Activated CD4-positive, alpha-beta T cell treated with anti-CD3 and anti-CD28 coated beads, Interleukin-2, amount 50 U/mL, for 4 hours (primary cell): ENCODE measurements at places on chromosomes 5 and 9.

GRCh38 chr9:71755869-71756268 is 12.4 kb downstream of the CEMIP2 start:
- DNase-seq, result no peak

- no peak for DNase-seq
These were observed 21.3 kb downstream of the GPR151 start for GRCh38 chr5:146494656-146495055.

DNA sequence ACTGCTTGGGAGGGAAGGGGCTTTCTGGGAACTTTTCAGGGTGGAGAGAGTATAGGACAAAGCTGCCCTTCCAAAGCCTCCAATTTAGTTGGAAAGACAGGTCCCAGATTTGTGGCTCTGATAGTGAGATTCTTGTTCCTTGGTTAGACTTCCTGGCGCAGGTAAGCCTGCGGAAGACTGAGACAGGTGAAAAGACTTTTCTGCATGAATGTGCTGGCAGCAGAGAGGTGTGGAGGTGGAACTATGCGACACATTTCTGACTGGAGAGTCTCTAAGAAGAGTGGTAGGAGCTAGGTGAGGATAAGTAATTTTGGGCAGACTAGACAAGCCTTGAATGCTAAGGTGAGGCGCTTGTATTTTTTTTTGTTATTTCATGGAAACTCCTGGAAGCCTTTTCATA is 29.9 kb downstream of the NANS start:
- DNase-seq, result no peak

GRCh38 chr9:100150214-100150613 is 51.2 kb downstream of the INVS start:
- no peak for DNase-seq

DNA sequence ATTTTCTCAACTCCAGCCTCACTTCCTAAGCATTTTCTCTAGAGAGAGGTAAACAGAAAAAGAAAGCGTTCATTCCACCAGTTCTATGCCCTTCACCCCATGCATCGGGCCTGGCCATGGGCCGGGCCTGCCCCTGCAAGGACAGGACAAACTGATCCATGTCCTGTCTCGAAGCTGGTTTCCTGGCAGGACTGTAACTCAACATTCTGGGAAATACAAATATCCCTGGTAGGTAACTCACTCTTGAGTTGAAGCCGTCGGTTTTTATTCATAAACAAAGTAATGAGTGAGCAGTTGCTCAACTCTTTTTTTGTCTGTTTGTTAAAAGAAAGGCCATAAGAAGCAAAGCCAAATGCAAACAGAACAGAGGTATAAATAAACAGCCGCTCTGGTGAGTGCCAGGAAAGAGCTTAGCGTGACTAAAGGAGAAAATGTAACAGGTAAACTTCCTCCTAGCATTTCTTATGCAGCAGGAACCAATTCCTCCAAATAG is 64.4 kb upstream of the DNAH5 start:
- DNase-seq, result no peak

GRCh38 chr9:100724886-100725285 is 147.0 kb downstream of the CAVIN4 start:
- DNase-seq, result no peak

DNA sequence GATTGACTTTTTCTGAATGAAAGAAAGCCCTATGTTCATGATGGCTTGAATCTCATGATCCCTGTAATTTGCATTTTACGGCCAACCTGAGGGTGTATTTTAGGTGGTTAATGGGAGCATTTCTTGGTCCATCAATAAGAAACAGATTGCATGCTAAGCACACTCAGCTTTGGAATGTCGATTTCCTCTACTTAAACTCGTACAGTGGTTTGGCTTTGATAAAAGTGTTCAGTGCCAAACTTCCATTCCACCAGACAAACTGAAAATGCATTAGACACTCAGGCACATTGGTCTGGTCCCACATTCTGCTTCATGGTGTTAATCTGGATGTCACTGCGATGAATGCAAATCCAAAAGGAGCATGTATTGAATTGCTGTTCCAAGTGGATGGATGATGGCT is 77.0 kb downstream of the VCAN start:
- no peak for DNase-seq

DNA sequence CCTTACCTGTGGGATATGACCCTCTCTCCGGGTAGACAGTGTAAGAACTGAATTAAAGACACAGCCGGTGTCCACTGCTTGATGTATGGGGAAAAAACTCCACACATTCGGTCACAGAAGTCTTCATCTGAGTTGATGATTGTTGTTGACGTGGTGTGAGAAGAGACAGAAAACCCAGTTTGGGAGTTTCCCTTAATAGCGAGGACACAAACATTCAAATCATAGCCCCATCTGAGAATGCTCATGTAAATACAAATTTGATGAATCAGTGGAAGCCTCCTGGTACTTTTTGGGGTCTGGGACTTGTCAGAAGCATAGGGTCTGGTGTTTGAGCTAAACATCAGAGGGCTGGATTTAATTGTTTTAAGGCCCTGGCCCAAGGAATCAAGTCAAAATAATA is 11.0 kb downstream of the HAVCR1 start:
- DNase-seq, result no peak

DNA sequence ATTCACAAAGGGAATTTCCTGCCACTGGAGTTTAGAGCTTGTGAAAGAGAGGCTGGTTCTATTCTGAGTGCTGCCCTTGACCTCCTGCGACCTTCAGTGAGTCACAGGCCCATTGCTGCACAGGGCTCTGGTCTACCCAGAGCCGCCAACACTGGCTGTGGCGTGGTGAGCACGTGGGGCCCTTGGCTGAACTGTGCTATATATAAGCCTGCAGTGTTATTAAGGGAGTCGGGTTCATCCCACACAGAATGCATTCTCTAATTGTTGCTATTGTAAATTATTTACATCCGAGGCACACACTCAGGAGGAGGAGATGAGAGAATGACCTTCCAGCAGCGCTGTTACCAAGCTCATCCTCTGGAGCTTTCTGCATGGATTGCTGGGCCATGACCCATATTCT is 47.1 kb downstream of the BRINP1 start:
- DNase-seq, result no peak

DNA sequence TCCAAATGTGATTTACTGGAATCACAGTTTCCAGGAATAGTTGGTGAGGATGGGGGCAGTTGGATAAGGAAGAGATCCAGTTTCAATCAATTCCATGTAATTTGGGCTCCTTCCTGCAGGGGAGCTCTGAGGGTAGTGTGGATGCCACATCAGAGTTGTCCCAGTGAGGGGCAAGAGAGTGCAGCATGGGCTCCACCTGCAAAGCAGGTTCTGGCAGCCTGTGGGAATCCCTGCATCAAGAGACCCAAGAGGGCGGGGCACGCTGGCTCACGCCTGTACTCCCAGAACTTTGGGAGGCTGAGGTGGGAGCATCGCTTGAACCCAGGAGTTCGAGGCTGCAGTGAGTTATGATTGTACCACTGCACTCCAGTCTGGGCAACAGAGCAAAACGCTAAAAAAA is 188.5 kb downstream of the CACNA1B start:
- DNase-seq, result no peak

DNA sequence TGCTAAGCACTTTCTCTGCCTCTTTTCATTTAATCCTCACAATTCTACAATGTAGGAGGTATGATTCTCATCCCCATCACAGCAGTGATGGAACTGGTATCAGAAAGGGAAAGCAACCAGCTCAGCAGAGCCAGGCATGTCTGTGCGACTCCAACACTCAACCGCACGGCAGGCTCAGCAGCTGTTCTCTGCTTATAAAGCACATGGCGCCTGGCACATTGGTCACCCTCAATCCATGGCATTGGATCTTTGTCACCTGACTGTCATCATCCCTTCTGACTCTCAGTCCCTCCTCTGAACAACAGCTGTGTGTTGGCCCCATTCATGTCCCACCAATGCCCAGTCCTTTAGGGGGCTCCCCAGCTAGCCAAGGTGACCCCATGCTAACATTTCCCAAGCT is 45.1 kb upstream of the HAND1 start:
- DNase-seq, result no peak

GRCh38 chr5:104494083-104494482 is 931.5 kb upstream of the NUDT12 start:
- DNase-seq, result no peak

DNA sequence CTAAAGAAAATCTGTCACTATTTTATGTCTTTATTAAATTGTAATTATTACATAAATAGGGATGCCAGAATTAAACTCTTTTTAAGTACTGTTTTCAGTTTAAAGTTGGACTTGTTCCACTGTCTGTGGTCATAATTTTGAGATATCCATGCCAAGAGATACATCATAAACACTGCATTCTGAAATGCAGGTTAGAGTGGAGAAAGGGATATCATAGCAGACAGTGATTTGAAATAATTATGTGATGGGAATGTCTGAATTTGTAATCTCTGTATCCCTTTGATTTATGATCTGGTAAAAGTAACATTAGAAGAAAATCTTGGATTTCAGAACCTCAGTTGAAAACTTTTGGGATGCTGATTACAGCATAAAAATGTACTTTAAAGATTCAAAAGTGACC is 222.1 kb downstream of the GOLPH3 start:
- DNase-seq, result no peak

- no peak for DNase-seq
These were observed 295.4 kb upstream of the HAPLN1 start for GRCh38 chr5:84016085-84016484.

GRCh38 chr5:168172760-168173223 is 118.7 kb upstream of the WWC1 start:
- DNase-seq, result no peak

DNA sequence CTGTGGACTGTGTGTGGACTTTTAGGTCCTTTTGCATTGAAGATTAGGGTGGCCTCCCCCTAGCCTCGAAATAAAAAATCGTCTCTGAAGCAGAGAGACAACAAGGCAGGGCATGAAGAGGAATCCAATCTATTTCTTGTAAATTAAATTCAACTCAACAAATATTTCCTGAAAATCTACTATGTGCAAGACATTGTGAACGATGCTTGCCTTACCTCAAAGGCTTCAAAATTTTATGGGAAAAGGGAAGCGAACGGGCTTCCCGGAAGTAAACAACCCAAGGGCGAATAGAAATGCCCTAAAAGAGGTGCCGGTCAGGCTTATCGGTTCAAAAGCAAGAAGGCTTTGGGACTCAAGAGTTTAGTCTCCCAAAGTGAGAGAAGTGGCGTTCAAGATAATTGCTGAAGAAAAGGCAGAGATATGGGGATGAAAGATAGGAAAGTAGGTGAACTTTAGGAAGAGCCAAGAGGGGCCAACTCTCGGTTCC is 525 bp downstream of the KIF24 start:
- no peak for DNase-seq
